ENCODE measurements at places on chromosomes 7 and 10. TPM values are rescaled to one million over a fixed set of nuclear protein-coding genes. Genes with fewer than 3 reads are reported as not detected.

The HEPACAM2 gene
- not detected for total RNA-seq

The PROSER2 gene
- total RNA-seq, result 44.3 TPM

The LIPJ gene
- not detected for total RNA-seq

The INA gene
- total RNA-seq, result 20.0 TPM

The PTEN gene
- 58.7 TPM for total RNA-seq

The FRMD4A gene
- 2.6 TPM for total RNA-seq

The ELOVL3 gene
- total RNA-seq, result 0.38 TPM

The ADAM22 gene
- total RNA-seq, result 0.33 TPM

The LRRC4 gene
- total RNA-seq, result not detected

The NKX1-2 gene
- 0.03 TPM for total RNA-seq

The KEL gene
- total RNA-seq, result not detected

The TBC1D12 gene
- total RNA-seq, result 6.8 TPM

The PDE6C gene
- total RNA-seq, result not detected

The CALY gene
- total RNA-seq, result 0.45 TPM

The PLAU gene
- total RNA-seq, result 112 TPM

The ARHGAP22 gene
- 4.0 TPM for total RNA-seq

The LHFPL3 gene
- total RNA-seq, result not detected

The UBE2H gene
- 58.5 TPM for total RNA-seq

The CCDC146 gene
- 0.32 TPM for total RNA-seq

The IMMP2L gene
- total RNA-seq, result 19.0 TPM

The GNB2 gene
- 257 TPM for total RNA-seq
